Stimulated activated CD4-positive, alpha-beta T cell treated with anti-CD3 and anti-CD28 coated beads, Interleukin-1b, Interleukin-23, amount 100 ng/mL, for 48 hours (primary cell): ENCODE measurements at places on chromosomes 11 and 22.
A peak's percentile ranks its signal among the peaks of the same experiment; 100 is the strongest.

DNA sequence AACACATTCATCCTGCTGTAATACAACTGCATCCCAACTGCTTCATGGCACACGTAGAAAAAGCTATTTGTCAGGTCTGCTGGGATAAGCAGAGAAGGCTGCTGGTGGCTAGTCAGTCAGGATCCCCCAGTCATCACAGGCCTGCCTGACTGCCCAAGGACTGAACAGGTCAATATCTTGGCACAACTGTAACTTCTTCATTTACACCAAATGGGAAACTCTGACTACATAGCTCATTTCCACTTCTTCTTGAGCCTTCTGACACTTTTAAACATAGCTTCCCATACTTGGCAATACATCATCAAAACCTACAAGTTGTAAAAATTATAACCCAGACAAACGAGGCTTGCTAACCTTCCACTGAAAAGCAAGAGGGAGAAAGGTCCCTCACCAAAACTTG lies 2.8 kb downstream of the TMEM9B start:
- DNase-seq = no peak

DNA sequence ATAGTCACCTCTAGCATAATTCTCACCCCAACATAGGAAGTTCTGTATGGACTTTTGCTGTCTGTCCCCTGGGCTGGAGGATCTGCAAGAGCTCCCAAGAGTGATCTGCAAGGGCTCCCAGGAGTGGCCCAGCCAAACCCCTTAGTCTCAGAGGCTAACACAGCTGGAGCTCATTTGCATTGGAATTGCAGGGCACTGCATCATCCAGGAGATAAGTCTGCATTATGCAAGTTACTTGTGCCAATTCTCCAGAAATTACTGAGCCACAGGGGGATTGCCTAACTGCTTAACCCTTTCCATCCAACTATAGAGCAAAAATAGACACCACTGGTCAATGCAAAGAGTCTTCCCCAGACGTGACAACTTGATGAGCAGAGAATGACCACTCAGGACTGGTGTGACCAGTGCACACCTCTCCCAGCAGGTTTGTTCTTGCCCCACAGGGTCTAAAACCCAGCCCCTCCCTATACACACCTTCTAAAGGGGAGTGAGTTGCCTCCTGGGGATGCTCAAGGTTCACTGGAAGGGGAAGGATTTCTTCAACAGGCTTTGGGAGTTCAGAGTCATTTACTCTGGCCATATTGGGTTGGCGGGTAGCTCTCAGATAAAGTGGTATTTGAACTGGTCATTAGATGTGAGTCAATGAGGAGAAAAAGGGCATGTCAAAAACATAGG lies 38.4 kb downstream of the POU2AF3 start:
- DNase-seq = no peak

DNA sequence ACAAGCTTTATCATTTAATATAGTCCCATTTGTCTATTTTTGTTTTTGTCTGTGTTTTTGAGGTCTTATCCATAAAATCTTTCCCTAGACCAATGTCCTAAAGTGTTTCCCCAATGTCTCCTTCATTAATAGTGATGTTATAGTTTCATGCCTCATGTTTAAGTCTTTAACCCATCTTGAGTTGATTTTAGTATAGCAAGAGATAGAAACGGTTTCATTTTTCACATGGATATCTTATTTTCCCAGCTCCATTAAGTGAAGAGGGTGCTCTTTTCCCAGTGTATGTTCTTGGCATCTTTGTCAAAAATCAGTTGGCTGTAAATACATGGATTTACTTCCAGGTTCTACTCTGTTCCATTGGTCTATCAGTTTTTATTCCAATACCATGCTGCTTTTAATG lies 58.2 kb downstream of the KCNQ1OT1 start:
- DNase-seq = no peak

DNA sequence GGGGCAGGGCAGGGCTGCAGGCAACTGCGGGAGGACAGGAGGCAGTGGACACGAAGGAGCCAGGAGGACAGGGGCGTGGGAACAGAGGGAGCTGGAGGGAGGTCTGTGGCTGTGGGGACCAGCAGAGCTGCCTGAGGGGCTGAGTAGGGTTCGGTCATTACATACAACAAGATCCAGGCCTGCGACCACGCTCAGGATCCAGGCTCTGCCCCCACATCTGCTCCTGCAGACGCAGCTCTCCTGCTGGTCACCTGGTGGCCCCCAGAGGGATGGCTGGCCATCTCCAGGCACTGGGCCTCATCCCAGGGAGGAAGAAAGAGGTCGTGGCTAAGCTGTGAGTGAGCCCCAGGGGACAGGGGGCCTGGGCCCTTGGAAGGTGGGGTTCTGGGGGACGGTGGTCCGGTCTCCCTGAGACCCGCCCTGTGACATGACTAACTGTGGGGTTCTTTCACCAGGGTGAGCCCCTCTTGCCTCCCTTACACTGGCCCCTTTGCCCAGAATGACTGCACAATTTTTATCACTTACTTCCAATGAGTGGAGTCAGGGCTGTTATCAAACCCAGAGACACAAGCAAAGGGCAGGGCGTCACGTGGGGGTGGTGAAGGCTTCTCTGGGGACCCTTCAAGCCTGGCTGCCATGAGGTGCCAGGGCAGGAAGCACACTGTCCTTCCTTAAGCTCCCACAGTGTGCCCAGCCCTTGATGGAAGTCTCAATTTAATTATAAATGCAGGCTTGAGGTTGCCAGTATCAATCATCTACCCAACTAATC lies 6.7 kb upstream of the APOBEC3A start:
- no peak for DNase-seq

DNA sequence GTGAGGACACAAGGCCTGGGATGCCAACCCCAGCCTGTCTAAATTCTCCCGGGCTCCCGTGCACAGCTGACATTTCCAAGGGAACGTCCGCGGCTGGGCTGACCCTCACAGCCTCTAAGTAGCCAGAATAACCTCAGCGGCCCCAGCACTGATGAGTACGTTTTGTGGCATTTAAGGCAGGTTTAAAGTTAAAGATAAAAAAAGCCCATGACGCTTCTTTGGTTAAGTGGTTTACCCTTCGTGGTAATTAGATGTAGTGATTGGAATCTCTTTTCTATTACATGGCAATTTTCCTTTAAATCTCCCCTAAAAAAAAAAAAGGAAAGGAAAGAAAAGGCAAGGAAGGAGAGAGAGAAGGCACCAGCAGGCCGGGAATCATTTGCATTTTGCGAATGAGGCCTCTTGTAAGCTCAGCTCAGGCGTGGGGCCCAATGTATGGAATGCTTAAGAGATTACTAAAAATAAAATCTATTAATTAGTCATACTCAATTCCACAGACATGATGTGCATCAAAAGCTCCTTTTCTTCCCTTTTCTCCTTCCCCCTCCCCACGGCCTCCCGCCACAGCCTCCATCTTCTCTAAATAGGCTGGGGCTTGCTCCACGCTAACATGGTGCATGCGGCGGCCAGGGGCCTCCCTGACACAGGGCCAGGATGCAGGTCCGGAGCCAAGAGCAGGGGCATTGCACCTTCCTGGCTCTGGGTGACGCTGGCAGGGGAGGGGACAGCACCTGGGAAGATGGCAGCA lies 44.1 kb downstream of the MACROD1 start:
- DNase-seq = no peak

GRCh38 chr11:130146796-130147195 lies 12.8 kb upstream of the ST14 start:
- DNase-seq = no peak

DNA sequence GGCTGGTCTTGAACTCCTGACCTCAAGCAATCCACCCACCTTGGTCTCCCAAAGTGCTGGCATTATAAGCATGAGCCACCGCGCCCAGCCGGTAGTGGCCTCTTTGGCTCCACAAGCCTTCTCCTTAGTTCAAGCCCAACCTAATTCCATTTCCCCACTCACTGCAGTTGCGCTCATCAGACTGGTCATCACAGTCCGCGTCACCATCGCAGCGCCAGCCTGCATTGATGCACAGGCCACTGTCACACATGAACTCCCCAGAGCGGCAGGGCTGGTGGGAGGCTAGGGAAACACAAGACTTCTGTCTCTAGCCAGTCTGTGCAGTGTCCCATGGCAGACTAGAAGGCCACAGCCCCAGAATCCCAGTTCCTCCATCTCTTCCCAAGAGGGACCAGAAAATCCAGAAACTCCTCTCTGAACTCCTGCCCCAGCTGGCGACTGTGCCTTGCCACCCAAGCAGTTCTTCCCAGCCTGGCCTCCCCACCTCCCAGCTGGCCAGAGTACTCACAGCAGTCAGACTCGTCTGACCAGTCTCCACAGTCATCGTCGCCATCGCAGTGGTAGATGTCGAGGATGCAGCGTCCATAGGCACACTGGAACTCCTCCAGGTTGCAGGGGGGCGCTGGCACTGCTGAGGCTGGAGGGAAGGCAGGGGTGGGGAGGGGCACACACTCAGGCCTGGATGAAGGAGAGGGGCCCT lies 19.8 kb downstream of the LRP4 start:
- DNase-seq = no peak

- no peak for DNase-seq
Observed at GRCh38 chr11:40286137-40286536, 1173.3 kb downstream of the LRRC4C start.

GRCh38 chr11:90895850-90896249 lies 673.0 kb upstream of the CHORDC1 start:
- no peak for DNase-seq

GRCh38 chr11:82105331-82105998 lies 628.2 kb downstream of the FAM181B start:
- DNase-seq = no peak

GRCh38 chr11:64102005-64102738 lies 63.7 kb downstream of the MACROD1 start:
- DNase-seq = no peak

GRCh38 chr22:46583571-46583970 lies 36.6 kb upstream of the GRAMD4 start:
- no peak for DNase-seq

GRCh38 chr11:107457558-107458271 lies at the start of gene CWF19L2:
Gene CWF19L2, minus strand, starts transcription at chr11:107457825. Its CDS starts 9 bp downstream, at chr11:107457816.
- DNase-seq = peak; percentile 87

- no peak for DNase-seq
Observed at GRCh38 chr11:3104961-3105790, 48.0 kb upstream of the CARS1 start.

DNA sequence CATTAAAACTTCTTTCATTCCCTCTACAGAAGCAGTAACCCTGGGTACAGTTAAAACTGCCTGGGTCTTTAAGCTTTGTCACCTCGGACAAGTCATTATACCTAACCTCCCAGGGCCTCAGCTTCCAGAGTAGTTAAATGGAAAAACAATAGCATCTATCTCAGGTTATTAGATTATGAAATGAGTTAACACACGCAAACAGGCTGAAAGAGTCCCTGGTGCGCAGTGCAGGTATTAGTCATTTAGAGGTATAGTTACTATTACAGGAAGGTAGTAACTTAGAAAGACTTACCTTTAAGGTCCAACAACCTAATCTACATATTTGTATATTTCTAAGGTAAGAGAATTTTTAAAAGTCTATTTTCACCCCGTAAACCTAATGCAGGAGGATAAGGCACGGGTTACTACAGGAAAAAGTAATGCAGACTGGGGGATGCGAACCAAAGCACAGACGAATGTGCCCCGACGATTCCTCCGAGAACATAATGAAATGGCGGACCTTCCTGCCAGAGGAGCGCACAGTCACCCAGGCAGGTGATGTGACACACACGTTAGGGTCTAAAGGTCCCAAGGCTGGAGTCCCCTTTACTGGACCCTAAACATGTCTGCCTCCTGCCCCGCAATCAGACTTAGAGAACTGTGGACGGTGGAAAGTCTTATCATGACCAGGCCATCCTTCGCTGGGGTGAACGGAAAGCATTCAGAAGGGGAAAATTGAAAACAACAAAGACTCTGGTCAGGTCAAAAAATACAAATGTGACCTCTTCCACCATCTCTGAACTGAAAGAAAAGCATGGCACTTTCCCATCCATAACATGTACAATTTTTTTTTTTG lies 1.3 kb downstream of the NAP1L4 start:
- peak; percentile 65 for DNase-seq

DNA sequence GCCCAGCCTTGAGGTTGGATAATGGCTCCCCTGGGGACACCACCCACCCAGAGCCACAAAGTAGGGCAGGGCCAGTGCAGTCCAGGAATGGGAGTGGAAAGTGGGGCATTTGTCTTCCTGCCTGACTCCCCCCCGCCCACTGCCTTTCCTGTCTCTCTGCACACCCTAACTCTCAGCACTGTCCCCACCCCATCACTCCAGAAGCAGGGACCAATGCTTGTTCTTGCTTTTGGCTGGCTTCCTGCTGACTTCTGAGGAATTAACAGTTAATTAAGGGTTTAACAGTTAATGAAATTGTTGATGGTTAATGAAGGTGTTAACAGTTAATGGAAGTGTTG lies 4.7 kb downstream of the PITPNM1 start:
- DNase-seq = no peak

GRCh38 chr11:16816358-16817270 lies 78.2 kb downstream of the C11orf58 start:
- DNase-seq = no peak

- no peak for DNase-seq
Observed at GRCh38 chr11:132878111-132878510, 654.2 kb downstream of the OPCML start.

DNA sequence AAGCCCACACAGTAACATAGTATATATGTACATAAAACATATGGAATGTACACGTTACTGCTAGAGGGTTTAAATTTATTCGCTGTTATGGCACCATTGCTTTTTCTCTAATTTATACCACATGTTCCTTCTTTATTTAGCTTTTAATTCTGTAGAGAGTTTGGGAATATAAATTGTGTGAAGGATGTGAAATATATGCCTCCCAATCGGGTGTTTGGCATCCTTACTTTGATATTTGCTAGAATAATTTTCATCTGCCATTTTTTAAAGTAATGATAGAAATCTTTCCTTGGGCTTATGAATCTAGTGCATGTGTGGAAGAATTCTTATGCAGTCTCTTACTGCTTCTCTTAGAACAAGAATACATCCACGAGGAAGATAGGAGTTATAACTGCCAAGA lies 509.8 kb upstream of the RAG2 start:
- no peak for DNase-seq

DNA sequence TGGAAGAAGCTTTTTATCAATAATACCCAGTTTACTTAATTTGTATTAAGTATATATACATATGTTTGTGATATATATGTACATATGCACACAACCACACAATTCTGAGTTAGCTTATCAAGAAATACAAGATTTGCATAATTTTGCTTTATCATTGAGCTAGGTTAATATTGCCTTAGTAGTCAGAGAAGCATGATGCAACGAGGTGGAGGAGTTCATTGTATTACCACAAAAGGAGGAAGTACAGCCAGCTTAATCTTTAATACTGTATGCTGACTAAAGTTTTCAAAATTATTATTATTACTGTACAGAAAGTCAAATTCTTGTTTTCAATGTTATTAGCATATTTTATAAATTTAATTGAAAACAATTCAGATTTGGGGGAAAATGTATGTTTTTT lies 278.4 kb upstream of the PDGFD start:
- no peak for DNase-seq

- peak; percentile 72 for DNase-seq
Observed at GRCh38 chr11:111454561-111455192, 57.5 kb downstream of the BTG4 start.

DNA sequence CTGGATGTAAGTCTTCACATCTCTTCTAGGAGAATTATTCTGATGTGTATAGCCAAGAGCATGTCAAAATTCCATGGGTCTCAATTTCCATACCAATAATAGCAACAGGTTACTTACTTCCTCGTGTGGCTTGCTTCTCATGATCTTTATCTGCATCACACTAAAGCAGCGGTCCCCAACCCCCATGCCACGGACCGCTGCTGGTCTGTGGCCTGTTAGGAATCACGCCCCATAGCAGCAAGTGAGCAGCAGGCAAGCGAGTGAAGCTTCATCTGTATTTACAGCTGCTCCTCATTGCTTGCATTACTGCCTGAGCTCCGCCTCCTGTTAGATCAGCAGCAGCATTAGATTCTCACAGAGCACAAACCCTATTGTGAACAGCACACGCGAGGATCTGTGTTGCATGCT lies 28.9 kb upstream of the SLC25A1 start:
- no peak for DNase-seq
